ENCODE measurements at places on chromosomes 16 and 17.

DNA sequence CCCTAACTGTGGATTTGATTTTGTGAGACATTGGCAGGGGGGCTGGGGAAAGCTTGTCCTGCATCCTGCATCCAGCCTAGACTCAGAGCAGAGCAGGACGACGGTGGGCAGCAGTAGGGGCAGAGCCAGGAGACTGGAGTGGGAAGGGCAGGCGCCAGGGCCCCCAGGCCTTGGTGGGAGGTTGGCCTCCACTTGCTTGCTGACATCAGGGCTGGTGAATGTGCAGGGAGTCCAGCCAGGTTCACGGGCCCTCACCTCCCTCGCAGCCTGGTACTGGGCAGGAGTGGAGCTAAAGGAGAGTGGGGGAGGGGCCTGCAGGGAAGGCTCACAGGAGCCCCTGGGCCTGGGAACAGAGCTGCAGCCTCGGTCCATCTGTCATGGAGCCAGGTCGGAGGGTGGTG is 2.2 kb upstream of the SMTNL2 start:
- no peak for DNase-seq

DNA sequence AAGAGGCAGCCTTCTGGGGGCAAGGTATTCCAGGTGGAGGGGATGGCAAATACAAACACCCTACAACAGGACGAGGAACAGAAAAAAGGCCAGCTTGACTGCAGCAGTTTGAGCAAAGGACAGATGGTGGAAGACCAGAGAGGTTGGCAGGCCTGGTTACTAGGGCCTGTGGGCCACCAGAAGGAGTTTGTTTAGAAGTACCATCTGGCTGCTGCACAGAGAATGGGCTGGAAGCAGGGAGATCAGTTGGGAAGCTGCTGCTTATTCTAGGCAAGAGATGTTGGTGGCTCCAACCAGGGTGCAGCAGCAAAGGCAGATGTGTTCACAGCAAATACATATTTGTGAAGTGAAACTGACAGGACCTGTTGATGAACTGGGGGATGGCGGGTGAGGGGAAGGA is 2.9 kb upstream of the YPEL2 start:
- DNase-seq: no peak

- no peak for DNase-seq
Observed at GRCh38 chr16:53566552-53567245, 63.7 kb upstream of the AKTIP start.

GRCh38 chr16:23967775-23968174 is 132.0 kb downstream of the PRKCB start:
- no peak for DNase-seq

DNA sequence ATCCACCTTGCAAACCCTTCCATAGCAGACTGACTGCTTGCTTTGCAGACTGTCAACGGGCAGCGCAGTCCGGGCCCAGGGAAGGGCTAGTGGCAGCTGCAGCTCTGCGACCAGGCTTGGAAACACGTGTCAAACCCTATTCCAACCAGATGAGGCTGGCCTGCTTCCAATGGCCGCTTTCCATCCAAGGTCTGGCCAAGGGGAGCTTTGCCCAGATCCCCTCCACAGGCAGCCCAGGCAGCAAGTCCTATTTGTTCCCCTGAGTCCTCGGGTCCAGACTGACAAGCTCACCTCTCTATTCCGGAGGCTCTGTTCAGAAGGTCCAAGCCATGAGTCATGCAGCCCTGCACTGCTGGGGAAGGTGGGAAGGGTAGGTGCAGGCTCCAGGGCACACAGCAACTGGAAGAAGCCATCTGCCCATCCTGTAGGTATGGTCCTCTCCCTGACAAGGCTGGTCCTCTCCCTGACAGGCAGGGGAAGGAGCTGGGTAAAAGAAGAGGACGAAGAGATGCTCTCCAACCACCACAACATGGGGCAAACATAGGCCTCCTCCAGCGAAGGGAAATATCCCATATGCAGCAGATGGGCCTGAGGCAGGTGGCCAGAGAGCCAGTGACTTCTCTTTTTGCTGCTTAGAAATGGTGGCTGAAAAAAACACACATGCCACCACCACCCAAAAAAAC is 22.6 kb upstream of the AXIN2 start:
- no peak for DNase-seq

- DNase-seq: no peak
Observed at GRCh38 chr16:72818236-72818845, 229.6 kb downstream of the ZFHX3 start.

- DNase-seq: no peak
Observed at GRCh38 chr17:47176389-47176826, 12.7 kb downstream of the CDC27 start.

DNA sequence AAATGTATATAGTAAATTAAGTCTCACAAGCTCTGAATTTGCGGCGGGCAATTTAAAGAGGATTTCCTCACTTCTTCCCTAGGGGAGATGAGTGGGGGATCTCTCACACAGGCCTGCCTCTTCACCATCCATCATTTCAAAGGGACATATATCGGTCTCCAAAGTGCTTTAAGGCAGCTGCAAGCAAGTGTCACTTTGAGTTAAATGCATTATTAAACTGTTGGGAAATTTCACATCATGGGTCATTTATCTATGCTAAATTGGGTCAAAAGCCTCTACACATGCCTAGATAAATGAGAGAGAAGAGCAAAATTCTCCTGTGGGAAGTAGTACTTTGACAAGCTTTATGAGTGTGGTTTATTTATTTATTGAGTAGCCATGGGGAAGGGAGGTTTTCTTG is 1106.1 kb upstream of the GOT2 start:
- DNase-seq: no peak

Measured in mesenteric fat pad (tissue), 1 donor.